ENCODE measurements at places on chromosomes 12 and 14.
A peak's percentile ranks its signal among the peaks of the same experiment; 100 is the strongest.

DNA sequence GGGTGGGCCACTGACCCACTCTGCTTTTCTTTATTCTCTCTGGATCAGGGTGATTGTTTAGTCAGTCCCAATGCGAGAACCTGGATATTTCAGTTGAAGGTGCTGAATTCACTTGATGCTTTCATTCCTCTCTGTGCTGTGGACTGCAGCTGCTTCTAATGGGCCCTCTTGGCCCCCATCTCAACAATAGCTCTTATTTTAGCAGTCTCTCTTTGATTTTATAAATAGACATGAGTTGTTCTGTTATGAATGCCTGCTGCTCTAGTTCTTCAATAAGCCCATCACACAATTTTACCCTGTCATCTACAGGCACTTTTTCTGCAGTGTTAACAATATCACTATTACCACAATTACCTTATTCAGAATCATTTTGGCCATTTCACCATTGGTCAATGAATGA, 54.1 kb upstream of the YARS2 start:
- no peak for DNase-seq

GRCh38 chr12:131121705-131122405, 168.1 kb downstream of the ADGRD1 start:
- DNase-seq: peak; percentile 63

- no peak for DNase-seq
Observed at GRCh38 chr12:2240984-2241383, 188.2 kb downstream of the CACNA1C start.

- DNase-seq: no peak
Observed at GRCh38 chr14:75800792-75801191, 139.7 kb downstream of the TTLL5 start.

GRCh38 chr12:13443498-13443897, 247.0 kb downstream of the EMP1 start:
- no peak for DNase-seq

DNA sequence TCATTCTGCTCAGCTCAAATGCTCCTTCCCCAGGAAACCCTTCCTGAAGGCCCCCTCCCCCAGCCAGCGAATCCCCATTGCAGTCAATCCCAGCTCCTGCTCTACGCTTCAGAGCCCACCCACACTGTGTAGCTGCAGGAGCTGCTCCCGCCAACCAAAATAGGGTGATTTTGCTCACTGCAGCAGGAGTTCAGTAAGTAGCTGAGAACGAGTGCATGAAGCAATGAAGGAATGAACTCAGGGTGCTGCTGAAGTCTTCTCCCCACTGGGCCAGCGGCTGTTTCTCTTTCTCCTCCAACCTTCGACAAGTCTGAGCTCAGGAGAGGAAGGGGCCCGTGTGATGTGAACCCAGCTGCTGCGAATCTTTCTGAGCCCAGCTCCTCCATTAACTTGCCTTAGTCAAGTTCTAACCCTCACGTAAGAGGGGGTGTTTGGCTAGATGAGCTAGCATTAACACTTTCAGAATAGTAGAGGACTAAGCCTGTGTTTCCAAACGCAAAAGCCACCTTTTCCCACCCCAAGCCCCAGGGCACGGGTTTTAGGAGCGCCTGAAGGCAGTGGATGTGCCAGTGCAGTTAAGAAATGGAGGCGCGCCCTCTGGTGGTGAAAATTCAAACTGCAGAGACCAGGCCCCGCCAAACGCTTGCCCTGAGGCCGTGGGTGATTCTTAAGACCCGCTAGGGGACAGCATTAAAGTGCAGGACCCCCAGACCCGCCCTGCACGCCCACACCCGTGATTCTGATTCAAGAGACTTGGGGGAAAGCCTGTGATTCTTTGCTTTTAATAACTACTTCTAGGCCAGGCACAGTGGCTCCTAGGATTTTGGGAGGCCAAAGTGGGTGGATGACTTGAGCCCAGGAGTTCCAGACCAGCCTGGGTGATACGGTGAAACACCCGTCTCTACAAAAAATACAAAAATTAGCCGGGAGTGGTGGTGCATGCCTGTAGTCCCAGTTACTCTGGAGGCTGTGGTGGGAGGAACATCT, 11.9 kb upstream of the SERPINA4 start:
- peak; percentile 43 for DNase-seq

GRCh38 chr14:80772504-80772903, 169.0 kb downstream of the CEP128 start:
- no peak for DNase-seq

- no peak for DNase-seq
Observed at GRCh38 chr14:84809158-84809557, 720.8 kb upstream of the FLRT2 start.

DNA sequence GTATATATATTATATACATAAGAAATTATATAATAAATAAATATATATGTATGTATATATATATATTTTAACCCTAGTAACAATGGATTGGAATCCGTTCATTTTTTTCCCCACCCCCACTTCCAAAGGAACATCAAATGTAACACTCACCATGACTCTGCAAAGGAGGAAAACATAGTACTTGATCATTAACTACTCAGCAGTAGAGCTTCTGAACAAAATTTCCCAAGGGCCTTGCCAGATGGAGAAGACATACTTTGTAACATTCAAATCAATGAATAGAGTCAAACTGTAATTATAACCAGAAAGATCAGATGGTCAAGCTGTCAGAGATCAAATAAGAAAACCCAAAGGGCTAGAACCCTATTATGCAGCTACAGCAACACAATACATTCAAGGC, 126.0 kb upstream of the CNTN1 start:
- no peak for DNase-seq

DNA sequence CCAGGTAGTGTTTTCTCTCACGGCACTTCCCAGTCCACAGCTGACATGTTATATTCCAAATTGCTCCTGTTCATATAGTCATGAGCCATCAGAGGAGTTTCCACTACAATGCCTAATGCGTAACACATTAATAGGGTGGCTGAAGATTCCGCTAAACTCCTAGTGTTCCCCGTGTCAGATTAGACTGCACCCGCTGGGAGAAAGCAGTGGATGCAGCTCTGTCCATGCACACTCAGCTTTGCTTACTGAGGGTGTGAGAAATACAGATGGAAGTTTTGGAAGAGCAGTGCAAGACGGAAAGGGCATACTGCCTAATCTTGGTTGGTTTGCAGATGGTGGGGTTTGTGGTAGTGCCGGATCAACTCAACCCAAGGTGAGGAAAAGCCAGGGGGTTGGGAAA, 5.6 kb downstream of the PPP1R3E start:
- DNase-seq: no peak

DNA sequence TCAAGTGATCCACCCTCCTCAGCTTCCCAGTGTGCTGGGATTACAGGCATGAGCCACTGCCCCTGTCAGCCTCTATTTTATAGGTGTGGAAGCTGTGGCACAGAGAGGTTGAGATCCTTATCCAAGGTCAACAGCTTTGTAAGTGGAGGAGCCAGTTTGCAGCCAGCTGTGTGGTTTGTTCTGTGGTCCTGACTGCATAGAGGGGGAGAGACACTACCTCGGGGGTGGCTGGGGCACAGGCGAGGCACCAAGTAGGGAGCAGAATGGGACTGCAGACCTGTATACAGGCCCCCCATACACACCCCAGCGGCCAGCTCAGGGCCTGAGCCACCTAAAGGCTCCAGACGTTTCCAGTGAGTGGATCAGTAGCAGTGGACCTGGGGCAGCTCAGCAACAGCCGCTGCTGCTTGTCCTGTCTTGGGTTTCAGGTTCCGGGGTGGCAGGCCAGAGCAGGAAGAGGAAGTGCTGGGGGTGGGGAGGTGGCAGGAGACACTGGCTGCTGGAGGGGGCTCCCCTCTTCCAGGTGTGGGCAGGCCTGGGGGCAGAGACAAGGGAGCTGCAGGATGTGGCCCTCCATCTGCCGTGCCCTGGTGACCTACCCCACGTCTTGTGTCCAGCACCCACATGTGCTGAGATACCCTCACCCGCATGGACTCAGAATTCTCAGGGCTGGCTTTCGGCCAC, 11.0 kb downstream of the ORAI1 start:
- DNase-seq: no peak

DNA sequence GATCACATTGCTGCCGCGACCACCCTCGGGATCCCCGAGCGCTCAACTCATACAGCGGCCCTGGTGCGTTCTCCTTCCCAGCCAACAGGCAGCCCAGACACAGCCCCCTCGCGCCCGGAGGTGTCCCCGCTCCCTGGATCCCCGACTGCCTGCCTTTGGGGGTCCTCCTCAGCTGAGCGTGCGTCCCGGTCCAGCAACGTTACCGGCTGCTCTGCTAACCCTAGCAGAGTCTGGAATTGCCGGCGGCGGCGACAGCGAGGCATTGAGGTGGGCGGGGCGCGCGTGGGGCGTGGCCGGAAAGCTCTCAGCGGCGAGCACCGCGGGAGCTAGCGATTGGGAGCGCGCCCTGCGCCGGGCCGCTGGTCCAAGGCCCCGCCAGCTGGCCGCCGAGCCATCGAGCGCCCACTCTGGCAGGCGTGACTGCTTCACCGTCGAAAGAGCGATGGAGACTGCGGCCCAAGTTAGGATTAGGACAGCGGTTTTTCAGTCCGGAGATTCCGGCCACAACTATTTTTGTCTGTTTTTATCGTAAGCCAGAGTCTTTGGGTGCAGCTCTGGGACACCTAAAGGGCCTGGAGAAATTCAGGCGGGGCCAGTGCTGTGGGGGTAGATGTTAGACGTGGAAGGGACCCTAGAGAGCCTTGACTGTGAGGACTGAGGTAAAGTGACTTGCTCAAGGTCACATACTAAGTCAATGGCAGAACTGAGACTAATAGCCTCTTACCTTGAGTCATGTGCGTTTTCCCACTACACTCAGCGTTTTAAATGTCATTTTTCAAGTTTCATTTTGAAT, at the start of gene HEATR5A:
TSS of gene HEATR5A (minus strand) at position 232 of the 793 bp plus-strand sequence. CDS start 17,575 bp downstream, outside the sequence.
- peak; percentile 73 for DNase-seq

DNA sequence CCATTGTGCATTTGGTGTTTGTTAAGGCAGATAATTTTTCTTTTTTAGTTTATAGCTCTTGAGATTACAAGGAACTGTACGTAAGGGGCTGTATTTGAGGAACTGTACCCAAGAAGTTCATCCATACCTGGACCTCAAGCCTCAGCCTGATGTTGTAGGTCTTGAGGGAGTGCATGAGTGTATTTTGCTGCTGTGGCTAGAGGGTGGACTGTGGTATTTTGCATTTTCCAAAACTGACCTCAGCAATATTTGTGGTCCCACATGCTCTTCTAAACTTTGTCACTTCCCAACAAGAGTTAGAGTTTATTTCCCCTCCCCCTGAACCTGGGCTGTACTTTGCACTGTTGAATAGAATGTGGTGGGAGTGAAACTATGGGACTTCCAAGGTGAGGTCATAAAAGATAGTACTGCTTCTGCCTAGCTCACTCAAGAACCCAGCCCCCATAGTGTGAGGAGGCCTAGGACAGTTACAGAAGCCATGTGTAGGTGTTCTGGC, 42.2 kb upstream of the FBXO33 start:
- DNase-seq: no peak

GRCh38 chr12:78799649-78800048, 64.9 kb upstream of the SYT1 start:
- no peak for DNase-seq

- DNase-seq: no peak
Observed at GRCh38 chr14:28001002-28001401, 765.6 kb upstream of the FOXG1 start.
